Bronchus fibroblast of lung (primary cell): ENCODE measurements at places on chromosomes 3 and 15. TPM values are rescaled to one million over a fixed set of nuclear protein-coding genes. Genes with fewer than 3 reads are reported as not detected.

PCOLCE2 gene
- 1.3 and 1.5 TPM in 2 replicates for total RNA-seq

LRRC2 gene
- total RNA-seq, result under 0.01 TPM in 2 replicates

TICRR gene
- total RNA-seq, result 8.0 and 10.3 TPM in 2 replicates

LMCD1 gene
- total RNA-seq, result 73.6 and 87.3 TPM in 2 replicates

EXD1 gene
- not detected in 2 replicates for total RNA-seq

CAPN3 gene
- 0.50 and 1.6 TPM in 2 replicates for total RNA-seq

SOX2 gene
- not detected in 2 replicates for total RNA-seq

LYZL4 gene
- not detected in 2 replicates for total RNA-seq

SMAD3 gene
- 33.3 and 46.1 TPM in 2 replicates for total RNA-seq

ASB14 gene
- not detected in 2 replicates for total RNA-seq

TERC gene
- 92.2 and 99.0 TPM in 2 replicates for total RNA-seq

CPNE9 gene
- under 0.01 and 0.17 TPM in 2 replicates for total RNA-seq

FETUB gene
- total RNA-seq, result not detected in 2 replicates

FOXB1 gene
- total RNA-seq, result not detected in 2 replicates
